ENCODE measurements at places on chromosomes 3 and 15.

GRCh38 chr3:169813278-169813677, 574 bp upstream of the LRRC34 start:
- no peak for DNase-seq

GRCh38 chr3:81910244-81910852, 148.9 kb upstream of the GBE1 start:
- DNase-seq = peak; percentile 24

DNA sequence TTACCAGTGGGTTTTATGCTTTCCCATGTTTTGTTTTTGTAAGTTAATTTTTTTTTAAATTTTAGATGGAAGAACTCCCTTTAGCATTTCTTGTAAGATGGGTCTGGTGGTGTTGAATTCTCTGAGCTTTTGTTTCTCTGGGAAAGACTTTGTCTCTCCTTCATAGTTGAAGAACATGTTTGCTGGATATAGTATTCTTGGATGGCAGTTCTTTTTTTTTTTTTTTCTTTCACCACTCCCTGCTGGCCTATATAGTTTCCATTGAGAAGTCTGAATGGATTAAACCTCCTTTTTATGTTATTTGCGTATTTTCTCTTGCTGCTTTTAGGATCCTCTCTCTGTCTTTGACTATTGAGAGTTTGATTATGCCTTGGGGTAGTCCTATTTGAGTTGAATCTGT, 18.1 kb downstream of the STXBP5L start:
- no peak for DNase-seq

DNA sequence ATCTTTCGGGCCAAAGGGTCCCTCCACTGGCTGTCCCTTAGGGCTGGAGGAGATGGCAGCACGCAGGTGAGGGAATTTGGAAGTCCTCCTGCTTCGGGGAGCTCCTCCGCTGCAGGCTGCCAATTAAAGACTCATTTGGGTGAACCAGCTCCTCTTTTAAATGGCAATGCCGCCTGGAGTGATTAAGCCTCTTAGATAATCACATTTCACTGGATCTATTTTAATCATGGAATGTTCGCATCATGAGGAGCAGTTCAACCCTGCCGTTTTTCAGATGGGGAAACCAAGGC, 117.9 kb downstream of the LIPC start:
- no peak for DNase-seq

- no peak for DNase-seq
Measured at GRCh38 chr3:38493031-38493430, 3.1 kb upstream of the EXOG start.

DNA sequence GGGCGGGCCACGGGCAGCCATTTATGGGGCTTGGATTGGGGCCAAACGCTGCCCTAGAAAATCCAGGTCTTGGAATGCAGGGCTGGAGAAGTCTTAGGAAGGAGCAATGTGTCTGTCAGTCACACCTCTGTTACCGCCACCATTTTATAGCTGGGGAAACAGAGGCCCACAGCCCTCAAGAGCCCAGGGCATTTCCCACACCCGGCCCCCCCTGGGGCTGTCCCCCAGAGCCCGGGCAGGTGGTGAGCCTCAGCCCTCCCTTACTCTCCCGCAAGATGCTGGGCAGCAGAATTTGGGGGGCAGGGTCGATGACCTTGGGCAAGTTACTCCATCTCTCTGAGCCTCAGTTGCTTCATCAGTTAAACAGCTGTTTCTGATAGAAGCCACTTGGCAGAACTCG, 508.2 kb downstream of the SHQ1 start:
- no peak for DNase-seq

- no peak for DNase-seq
Measured at GRCh38 chr3:38369186-38369585, 22.6 kb downstream of the XYLB start.

GRCh38 chr15:25866251-25866650, 3.1 kb upstream of the ATP10A start:
- no peak for DNase-seq

- DNase-seq = no peak
Measured at GRCh38 chr15:80010131-80010673, 39.2 kb upstream of the BCL2A1 start.

DNA sequence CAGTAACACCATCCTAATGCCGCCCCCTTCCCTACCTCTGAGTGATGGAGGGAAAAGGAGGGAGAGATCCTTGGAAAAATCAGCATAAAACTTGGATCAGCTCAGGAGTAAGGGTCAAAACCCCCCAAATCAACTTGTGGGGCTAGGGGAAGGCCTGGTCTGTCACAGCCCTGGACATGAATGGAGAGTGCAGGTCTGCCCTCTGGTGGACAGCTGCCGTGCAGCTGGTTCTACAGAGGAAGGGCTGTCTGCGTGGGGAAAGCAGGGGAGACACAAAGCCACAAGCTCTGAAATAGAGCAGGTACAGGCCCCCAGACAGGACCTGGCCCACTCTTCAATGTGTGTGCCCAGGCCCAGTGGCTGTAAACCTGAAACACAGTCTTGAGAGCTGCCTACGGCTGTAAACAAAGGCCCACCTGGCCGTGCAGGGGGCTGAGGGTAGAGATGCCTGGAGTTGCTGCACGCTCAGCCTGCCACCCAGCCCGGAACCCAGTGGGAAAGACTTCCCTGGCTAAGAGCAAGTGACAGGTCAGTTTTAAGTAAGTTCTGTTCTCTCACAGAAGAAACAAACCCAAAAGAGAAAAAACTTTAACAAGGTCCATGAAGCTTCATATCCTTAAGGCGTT, 16.4 kb downstream of the CLK3 start:
- peak; percentile 64 for DNase-seq

GRCh38 chr15:48978638-48979037, 14.9 kb upstream of the SHC4 start:
- no peak for DNase-seq

GRCh38 chr3:9280451-9281219, 31.2 kb upstream of the SRGAP3 start:
- DNase-seq = no peak

DNA sequence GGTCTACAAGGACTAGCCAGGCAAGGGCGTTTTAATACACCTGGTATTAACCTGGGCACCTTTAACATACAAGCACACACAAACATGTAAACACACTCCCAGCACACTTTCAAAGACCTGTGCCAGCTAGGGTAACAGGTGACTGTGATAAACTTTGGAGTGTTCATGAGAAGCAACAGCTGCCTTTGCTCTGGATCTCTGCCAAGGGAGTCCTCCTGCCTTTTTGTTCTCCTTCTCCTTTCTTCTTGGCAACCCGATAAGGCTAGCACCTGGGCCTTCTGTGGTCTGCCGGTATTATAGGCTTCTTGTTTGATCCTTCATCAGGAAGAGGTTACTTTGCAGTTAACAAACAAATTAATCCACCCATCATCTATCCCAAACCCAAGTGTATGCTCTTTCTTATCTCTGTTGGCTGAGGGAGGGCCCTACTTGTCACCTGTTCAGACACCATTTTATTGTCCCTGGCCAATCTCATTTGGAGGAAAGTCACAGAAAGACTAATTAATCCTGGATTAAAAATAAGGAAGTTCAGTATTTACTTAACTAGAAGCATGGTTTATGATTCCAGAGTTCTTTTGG, at the start of gene RETNLB:
Gene RETNLB (minus strand): TSS at position 7 of the 579 bp plus-strand sequence. CDS start 225 bp downstream, outside the sequence.
- no peak for DNase-seq

DNA sequence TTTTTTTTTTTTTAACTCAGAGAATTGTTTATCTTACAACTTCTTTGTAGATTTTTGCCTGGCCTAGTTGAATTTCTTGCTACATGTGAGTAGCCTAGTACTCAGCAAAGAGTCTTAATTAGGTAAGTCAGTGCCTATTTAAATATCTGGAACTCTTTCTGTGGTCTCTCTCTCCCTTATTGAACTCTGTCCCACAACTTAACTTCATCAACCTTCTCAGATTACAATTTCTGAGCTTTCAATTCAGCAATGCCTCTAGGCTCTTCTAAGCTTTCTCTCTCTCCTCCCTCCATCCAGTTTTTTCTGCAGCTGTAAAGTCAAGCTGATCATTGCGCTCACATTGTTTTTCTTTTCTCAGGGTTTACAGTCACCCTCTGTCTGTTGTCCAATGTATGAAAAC, 517.6 kb upstream of the ROBO1 start:
- no peak for DNase-seq

- no peak for DNase-seq
Measured at GRCh38 chr15:38202361-38202760, 50.3 kb upstream of the SPRED1 start.

- no peak for DNase-seq
Measured at GRCh38 chr3:116254541-116254940, 190.7 kb downstream of the LSAMP start.

DNA sequence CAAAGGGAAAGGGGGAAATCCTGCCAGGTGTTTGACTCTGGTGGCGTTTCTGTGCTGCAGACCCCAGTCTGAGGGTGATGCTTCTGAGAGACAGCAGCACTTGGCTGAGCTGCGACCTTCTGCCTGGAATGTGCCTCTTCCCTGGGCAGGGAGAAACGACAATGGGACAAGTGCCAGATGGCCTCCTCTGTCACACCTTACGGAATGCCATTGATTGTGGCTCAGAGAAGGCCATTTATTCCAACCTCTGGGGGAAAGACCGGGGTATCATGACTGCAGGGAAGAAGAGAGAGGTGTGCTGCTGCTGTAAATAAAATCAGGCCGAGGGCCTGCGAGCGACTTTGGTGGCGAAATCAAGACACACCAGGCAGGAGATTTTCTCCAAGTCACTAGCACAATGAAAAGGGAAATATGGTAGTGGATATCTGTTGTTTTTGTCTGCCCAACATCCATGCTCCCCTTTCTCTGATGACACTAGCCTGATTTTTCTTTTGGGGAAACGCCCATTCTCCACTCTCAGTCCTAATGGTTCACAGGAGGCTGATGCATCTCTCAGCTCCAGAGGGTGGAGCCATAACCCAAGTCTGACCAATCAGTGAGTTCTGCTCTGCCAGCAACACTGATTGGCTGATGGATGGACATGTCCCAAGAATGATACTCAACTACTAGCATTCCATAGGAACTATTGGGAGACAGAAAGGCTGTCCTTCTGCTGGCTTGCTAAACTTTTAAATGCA, 336.1 kb downstream of the FOXP1 start:
- no peak for DNase-seq

DNA sequence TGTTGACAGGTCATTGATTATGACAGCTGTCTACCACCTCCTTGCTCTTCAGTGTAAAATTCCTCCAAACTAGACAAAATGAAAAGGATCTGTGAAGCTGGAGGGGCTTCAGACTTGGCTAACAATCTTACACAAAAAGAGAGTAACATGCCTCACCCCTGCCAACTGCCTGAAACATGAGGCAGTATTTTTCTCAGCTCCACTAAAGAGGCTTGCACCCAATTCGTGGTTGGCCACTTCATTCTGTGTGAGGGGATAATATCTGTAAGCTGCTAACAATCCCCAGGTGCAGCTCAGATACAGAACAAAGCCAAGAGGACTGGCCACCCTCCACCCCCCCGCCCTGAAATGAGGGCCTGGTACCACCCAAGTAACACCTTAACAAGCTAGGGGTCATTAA, 2.8 kb downstream of the MB21D2 start:
- DNase-seq = peak; percentile 21

- peak; percentile 18 for DNase-seq
Measured at GRCh38 chr15:101642361-101642760, 9.8 kb downstream of the TM2D3 start.

- DNase-seq = no peak
Measured at GRCh38 chr3:177589911-177590381, 392.7 kb upstream of the TBL1XR1 start.

GRCh38 chr3:72776-73175, 123.8 kb upstream of the CHL1 start:
- DNase-seq = no peak

DNA sequence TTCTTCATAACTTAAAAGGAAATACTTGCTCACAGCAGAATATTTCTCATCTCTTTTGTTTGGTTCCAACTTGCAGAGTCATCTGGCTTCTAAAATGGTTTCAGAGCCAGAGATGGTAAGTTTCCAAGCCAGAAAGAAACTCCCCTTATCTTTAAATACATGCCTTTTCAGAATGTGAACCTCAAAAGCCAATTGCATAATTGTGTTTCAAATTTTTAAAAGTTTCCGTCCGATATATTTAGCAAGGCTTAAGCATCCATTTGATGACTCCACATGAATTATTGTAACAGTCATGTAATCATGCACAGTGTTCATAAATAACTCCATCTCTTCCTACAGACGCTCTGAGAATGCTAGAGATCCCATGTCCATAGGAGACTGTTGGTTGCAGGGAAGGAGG, 40.6 kb upstream of the C3orf80 start:
- no peak for DNase-seq

GRCh38 chr3:83321891-83322290, 1560.4 kb upstream of the GBE1 start:
- no peak for DNase-seq

GRCh38 chr15:85326291-85326690, 54.1 kb upstream of the AKAP13 start:
- no peak for DNase-seq

All from WERI-Rb-1 (cell line).